ENCODE measurements at places on chromosomes 6 and 20.
A peak's percentile ranks its signal among the peaks of the same experiment; 100 is the strongest.

DNA sequence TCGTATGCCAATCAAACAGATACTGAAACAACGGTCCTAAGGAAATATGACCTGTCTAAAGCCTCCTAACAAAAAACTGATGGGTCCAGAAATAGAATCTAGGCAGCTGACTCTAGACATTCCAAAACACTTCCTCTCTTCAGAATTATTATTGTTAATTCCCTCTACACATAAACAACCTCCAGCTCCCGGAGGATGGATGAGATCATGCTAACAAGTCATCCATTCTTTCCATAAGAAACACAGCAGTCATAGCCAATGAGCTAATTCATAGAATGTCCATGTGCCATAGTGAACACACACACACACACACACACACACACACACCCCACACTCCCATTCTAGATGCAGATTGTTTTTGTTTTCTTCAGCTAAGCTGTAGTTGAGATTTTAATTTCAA is 44.3 kb downstream of the HDGFL1 start:
- DNase-seq, result no peak

GRCh38 chr6:137492289-137493217 is 1.6 kb downstream of the OLIG3 start:
- DNase-seq, result no peak

DNA sequence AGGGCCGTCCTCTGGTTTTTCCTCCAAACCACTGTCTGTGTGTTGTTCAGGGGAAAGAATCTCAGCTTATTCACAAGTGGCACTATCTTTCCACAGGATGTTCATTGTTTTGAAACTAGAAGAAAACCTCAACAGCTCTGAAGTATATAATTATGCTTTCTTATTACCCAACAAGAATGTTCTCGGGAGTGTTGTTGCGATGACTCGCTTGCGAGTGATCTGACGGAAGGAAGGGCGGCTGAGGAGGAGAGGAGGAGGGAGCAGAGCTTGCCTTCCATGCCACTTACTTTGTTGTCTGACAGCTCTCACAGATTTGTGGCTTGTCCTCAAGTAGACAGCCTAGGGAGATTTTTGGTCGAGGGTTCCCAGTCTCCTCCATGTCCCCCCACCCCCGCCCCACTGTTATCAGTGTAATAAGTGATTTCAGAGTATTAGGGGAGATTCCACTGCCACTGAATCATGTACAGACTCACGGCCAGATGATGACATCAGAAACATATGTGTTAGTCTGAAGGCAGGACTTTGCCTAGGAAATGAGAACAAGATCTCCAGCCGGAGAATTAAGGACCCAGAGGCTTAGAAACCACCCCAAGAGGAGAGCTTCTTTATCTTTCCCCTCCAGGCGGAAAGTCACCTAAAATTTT is 80.7 kb upstream of the CCN6 start:
- peak; percentile 77 for DNase-seq

- no peak for DNase-seq
Measured at GRCh38 chr6:132132924-132133639, 181.9 kb upstream of the CCN2 start.

DNA sequence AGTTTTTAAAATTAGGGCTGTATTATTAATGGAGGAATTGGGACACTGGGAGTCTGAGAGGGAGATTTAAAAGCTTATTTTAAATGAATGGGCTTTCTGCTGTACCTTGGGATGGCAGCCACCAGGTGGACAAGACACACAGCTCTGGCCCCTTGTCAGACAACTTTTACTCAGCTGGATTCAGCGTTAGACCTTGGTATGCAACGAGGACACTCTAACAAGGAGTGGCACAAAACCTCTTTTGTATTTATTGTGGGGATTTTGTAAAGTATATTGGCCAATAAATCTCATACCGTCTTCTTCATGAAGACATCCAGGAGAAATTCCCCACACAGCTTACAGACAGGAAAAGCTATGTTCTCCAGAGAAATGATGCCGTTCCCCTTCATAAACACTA is 105.7 kb downstream of the LCA5 start:
- no peak for DNase-seq

DNA sequence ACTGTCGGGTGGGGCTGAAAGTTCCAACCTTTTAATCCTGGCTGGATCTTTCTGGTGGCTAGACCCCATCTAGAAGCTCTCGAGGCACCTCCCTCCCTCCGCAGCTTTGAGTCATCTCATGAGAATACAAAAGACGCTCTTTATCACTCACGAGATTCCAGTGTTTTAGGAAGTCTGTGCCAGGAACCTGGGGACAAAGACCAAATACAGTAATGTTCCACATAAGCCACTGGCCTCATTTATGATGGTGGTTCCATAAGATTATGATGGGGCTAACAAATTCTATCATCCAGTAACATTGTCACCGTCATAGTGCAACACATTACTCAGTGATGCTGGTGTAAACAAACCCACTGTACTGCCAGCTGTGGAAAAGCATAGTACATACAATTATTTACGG is 48.7 kb downstream of the NCOA7 start:
- no peak for DNase-seq

- no peak for DNase-seq
Measured at GRCh38 chr6:14550822-14551221, 433.2 kb downstream of the CD83 start.

GRCh38 chr20:1819311-1820137 is 75.7 kb upstream of the SIRPA start:
- DNase-seq, result peak; percentile 40

DNA sequence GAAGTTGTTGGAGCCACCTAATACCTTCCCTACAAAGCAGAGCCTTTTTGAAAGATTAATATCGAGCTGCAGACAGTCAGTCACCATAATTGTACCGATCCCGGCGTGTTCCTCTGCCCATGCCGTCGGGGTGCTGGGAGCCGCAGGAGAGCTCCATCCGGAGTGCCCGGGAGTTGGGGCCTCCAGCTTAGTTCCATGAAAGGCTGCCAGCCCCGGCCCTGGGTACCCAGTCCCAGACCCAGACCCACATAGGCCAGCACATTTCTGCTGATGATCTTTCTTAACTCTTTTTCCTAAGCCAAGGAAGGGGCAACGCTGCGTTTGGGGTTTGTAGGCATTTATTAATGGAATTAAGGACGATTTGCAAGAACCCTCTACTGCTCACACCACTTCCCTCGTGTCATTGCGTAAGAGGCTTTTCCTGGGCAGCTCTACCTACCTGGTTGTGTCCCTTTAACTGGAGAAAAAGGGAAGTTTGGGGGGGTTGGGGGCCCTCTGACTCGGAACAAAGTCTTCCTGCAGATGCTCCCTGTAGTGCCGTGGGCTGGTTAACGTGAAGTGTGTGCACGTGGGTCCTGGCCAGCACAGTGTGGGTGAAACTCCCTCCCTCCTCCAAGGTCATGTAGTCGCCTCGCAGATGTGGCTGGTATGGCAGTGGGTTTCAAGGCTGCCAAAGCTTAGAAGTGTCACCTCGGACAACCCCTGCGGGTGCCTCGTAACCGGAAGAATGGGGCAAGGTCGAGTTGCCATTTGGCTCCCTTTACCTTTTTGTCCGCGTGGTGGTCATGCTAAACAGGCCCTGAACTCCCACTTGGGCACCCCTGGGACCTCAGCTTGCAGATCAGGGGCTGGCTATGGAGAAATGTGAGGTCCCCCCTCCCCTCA is 54.3 kb upstream of the APCDD1L start:
- no peak for DNase-seq

DNA sequence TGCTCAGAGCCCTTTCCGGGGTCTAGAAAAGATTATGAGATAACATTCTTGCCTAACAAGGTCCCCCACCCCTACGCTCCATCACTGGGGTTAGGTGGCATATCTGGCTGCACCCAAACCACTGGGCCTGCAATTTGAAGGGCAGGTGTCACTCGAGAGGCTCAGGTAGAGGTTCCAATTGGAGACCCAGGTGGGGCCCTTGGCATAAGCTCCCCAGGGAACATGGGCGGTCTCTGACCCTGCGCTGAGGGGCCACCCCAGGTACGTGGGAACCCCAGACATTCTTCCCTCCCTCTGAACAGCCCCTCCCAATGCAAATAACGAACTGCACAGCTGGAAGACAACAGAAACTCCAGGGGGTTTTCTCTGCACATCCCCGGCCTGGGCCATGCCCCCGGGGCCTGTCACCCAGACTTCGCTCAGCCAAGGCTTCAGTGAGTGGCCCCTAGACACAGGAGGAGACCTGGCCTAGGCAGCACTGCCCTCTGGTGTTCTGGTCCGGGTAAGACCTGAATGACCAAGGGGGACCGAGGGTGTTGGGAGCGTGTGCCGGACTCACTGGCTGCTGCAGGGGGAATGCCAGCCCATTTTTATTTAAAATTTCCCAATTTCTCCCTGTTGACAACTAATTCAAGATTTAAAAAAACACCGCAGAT is 47.5 kb downstream of the DSTN start:
- DNase-seq, result peak; percentile 44

DNA sequence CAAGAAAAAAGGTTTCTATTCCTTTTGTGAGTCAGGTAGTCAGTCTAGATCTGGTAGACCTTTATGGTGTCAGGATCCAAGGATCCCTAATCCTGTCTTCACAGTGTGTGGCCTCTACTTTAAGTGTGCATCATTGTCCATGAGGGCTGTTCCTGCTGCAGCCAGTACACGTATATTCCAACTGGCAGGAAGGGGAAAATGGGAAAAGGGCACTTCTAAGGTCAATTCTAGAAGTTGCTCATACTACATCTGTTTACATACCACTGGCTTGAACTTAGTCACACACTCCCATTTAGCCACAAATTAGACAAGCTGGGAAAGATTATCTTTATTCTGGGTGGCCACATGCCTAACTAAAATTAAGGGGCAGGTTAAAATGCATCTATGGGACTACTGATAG is 9.7 kb upstream of the MMS22L start:
- DNase-seq, result no peak

DNA sequence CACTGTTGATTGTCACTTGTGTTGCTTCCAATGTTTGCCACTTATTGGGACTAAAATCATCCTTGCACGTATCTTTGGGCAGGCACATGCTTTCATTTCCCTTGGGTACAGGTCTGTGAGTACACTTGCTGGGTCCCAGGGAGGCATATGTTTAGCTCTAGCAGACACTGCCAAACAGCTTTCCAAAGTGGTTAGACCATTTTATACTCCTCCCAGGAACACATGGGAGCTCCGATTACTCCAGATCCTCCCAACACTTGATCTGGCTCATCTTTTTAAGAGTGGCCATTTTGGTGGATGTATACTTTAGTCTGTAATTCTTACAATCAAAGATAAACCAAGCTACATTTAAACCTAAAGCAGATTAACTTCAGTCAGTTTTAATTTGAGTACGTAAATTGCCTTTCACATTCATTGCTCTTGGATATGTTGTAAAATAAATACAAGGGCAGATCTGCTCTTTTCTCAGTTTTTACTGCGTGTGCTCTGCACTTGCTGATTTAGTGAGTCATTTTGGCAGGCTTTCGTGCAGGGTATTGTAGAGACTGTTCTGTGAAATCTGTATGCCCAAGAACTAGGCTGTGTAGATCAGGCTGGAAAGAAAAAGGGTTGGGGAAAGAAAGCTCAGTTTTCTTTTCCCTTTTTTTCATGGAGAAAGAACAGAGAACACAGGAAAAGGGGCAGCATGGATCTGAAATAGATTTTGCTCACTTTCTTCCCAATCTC is 19.5 kb downstream of the SLC22A1 start:
- DNase-seq, result no peak

GRCh38 chr6:109292983-109293586 is 89.2 kb downstream of the CD164 start:
- DNase-seq, result no peak

- no peak for DNase-seq
Measured at GRCh38 chr20:61845233-61845671, 220.4 kb downstream of the TAF4 start.

- DNase-seq, result no peak
Measured at GRCh38 chr20:51204794-51205193, 181.9 kb upstream of the KCNG1 start.

DNA sequence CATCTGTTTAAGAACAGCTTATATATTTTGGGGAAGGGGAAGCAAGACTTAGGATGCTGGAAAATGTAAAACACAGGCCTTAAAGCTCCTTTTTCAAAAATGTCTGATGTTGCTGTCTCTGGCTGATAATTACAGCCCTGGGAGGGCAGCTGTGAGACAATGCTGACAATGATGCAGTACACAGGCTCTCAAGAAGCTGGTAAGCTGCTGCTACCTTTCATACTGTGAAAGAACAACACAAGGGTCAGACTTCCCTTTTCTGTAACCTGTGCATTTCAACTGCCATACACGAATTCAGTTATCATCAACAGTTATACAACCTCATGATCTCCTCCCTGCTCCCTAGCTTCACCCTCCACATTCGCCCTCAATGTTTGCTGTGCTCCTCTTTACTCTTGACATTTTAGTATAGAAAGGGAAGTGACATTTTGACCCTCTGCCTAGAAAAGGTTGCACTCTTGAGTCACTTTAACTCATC is 25.2 kb downstream of the MAP7 start:
- DNase-seq, result no peak

GRCh38 chr20:59165396-59165795 is 1.8 kb downstream of the ZNF831 start:
- DNase-seq, result no peak

DNA sequence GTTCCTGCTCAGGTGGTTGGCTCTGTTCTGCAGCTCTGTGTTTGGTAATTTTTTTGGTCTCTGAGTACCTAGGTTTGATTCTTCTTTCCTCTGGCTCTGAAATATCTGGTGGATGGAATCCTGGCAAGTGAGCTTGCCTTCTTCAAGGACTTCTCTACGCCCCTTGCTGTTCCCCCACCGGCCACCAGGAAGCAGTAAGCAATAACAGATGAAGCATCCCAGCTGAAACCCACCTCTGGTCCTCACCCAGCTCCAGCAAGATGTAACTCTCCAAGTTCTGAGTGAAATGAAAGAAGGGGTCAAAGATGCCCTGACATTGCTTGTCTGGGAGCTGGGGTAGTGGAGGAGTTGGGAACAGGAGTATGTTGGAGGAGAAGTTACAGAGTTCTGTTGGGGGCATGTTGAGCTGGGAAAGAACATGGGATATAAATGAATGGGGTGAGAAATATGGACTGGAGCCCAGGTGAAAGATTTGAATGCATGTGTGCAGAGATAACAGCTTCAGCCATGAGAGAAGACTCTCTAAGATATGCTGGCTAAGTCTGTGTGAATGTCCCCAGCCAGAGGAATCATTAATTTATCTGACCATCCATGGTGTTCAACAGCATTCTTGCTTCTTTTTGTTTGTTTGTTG is 51.3 kb upstream of the GLP1R start:
- peak; percentile 5 for DNase-seq

DNA sequence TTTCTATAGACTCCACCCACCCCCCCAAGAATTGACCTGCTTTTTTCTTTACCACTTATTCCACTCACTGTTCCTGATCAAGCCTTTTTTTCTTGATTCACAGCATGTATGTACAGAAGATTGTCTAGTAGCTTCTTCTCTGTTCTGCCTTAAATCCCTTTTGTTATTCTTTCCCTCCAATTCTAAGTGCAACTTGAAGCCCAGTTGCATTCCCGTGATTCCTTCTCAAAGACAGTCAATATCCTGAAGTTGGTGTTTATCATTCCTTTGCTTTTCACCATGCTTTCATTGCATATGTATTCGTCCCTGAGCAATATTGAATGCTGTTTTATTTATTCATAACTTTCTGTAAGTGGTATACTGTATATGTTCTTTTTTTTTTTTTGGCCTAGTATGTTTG is 21.0 kb downstream of the XRN2 start:
- DNase-seq, result no peak

GRCh38 chr20:63137851-63138415 is 78.0 kb downstream of the YTHDF1 start:
- DNase-seq, result no peak
